ENCODE measurements at places on chromosomes 16 and 17.

- no peak for DNase-seq
Measured at GRCh38 chr17:78915872-78916632, 9.1 kb downstream of the TIMP2 start.

- no peak for DNase-seq
Measured at GRCh38 chr17:1683459-1683858, 1.2 kb downstream of the PRPF8 start.

DNA sequence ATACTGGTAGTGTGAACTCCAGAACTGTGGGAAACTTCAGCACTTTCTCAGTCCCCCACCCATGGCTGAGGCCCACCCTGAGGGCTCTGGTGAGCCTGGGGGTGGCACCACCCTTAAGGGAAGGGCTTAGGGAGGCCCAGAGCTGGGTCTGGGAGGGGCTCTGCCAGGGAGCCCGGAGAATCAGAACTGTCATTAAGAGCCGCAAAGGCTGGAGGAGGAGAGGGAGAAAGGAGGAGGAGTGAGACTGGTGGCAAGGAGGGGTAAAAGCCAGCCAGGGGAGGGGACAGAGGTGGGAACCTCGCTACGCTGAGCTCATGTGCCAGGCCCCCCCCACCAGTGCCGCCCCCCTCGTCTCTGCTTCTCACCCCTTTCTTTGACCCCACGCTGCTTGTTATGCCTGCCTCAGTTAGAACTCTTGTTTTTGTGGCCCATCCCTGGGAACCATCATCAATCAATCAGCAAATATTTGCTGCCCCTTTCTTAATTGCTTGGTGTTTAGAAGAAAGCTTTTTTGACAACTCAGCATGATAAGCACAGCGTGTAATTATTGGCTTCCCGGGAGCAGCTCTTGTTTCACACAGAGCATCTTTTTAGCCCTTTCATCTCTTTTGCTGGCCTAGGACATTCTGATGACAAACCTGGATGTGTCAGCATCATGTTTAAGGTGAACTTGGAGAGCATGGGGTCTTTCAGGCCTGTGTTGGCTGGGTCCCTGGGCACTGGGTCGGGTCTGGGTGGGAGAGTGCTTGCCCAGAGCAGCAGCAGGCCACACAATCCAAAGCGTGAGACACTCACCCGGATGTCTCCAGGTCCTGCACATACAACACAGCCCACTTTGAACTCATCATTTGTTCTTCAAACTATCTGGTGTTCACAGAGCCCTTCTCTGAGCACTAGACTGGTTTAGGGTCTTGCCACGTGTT is 77.7 kb downstream of the NETO2 start:
- DNase-seq, result no peak

GRCh38 chr17:12068946-12069345 is 48.3 kb downstream of the MAP2K4 start:
- no peak for DNase-seq

DNA sequence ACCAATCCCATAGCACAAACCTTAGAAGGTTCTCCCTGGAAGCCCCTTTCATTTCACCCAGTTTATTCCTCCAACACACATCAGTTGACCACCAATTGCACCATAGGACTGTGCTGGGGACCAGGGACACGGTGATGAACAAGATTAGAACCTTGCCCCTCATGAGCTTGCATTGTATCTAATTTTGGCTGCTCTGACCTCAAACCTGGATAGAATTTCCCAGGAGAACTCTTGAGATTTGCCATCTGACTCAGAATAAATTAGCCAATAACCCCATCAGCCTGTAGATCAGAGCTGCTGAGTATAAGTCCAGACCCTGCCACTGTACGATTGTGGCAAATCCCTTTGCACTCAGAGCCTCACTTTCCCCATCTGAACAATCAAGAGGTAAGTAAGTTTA is 52.1 kb downstream of the CDH11 start:
- DNase-seq, result no peak

DNA sequence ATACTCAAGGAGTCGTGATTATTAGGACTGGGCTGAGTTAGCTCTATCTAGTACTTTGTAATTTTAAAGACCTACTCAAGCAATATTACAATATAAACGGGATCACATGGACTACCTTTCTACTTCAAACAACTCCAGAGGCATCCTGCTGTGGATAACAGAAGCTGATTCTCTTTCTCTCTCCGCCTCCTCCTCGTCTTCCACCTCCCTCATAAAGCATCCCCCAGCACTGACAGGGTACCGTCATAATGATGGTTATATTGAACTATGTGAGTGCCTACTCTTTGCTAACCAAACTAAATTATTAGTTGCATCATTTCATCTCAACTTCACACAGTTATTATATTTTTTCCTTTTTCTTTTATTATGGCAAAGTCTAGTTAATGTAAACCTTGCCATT is 165.4 kb upstream of the FOXF1 start:
- no peak for DNase-seq

GRCh38 chr16:72845322-72846020 is 202.5 kb downstream of the ZFHX3 start:
- no peak for DNase-seq

DNA sequence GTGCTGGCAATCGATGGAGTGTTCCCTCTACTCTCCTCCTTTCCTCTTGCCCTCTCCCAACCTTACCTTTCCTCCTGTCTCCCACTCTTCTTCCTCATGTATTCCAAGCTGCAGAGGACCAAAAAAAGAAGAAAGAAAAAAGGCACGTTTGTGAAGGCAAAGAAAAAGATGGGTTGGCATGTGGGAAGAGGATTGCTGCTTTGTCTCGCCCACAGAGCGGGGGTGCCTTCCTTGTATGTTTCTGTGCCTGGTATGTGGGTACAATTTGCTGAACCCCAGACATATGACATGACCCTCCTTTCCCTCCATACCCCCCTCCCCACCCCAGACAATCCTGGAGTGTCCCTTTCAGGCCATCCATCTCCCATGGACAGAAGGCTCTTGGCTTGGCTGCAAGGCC is 13.1 kb upstream of the CTCF start:
- DNase-seq, result no peak

GRCh38 chr17:15092261-15092660 is 172.9 kb downstream of the PMP22 start:
- DNase-seq, result no peak

DNA sequence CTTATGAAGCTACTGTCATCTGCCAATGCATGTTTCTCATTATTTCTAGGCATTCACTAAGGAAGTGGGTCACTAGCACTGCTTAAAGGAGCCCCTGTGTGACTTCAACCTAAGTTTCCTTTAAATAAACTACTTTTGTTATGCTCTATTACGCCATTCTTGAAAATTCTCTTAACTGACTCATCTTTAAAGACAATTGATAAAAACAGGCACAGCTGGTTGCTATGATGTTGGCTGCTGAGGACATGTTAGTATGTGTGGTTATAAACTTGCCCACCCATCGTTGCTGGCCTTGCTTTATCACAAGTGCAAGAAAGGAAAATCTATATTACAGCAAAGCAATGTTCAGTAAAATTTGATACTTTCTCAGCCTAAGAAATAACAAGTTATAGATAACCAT is 75.8 kb upstream of the CNTNAP4 start:
- no peak for DNase-seq

DNA sequence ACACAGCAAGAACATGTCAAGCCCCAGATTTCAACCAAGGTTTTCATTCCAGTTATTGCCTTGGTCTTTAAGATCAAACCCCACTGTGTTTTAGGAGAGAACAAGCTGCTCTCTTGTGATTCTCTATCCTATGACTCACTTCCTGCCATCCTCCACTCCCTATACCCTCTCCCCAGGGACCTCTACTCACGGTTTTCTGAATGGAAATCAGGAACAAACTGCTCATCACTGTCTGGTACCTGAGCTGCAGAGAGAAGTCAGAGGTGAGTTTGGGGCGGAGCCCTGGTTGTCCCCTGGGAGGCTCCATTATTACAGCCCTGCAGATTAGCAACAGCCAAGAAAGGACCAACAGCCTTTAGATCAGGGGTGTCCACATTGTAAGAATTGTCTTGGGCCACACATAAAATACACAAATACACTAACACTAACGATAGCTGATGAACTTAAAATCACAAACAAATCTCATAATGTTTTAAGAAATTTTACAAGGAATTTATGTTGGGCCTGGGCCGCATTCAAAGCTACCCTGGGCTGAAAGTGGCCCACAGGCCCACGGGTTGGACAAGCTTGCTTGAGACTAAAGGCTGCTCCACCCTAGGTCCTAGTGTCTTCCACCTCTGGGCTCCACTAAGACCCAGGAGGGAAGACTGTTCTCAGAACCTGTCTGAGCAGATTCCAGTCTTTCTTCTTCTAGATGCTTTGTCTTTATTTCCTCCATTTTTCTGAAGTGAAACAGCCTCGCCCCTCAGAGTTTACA is 9.7 kb downstream of the ETV4 start:
- DNase-seq, result no peak

- no peak for DNase-seq
Measured at GRCh38 chr16:1781758-1782407, 488 bp downstream of the SPSB3 start.

- DNase-seq, result no peak
Measured at GRCh38 chr16:47028767-47029377, 55.4 kb upstream of the DNAJA2 start.

GRCh38 chr17:80738020-80738808 is 193.6 kb downstream of the RPTOR start:
- DNase-seq, result no peak

GRCh38 chr16:68768771-68769170 is 31.7 kb downstream of the CDH1 start:
- no peak for DNase-seq

GRCh38 chr17:70298929-70299531 is 129.7 kb downstream of the KCNJ2 start:
- no peak for DNase-seq

DNA sequence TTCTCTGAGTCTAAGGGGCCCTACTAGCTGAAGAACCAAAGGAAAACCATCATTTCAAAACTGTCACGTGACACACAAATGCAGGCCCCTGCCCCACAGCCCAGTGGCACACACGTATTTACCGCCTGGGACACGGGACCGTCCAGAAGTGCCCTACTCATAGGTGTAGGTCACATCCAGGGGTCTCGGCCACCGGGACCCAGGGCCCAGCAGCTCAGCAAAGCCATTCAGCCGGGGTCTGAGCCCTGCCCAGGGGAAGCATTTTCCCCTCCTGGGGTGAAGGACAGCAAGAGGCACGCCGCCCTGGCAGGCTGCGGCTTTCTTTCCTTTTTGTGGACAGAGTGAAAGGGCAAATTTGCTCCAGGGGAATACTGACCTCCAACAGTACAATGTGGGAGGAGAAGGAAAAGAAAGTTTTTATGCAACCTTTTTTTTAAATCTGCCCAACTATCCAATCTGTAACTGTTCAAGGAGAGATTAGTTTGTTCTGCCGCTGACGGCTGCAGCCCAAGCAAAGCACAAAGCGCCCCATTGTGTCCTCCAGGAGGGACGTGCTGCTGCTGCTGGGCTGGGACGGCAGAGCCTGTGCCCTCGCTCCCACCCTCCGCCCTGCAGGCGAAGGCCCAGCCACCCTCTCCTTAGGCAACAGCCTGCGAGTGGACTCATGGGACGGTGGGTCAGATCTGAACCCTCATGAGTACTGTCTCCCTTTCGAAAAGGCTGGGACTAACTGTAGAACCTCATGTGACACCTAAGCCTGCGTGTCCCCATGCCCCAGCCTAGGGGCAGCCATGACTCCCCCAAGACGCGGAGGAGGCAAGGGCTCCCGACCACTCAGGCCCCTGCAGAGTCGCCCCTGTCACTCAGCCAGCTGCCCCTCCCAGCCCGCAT is 21.3 kb downstream of the SLC7A5 start:
- DNase-seq, result peak; percentile 73

- DNase-seq, result no peak
Measured at GRCh38 chr17:44314031-44314430, 5.6 kb downstream of the RUNDC3A start.

- no peak for DNase-seq
Measured at GRCh38 chr16:66810391-66810790, 9.0 kb upstream of the TERB1 start.

DNA sequence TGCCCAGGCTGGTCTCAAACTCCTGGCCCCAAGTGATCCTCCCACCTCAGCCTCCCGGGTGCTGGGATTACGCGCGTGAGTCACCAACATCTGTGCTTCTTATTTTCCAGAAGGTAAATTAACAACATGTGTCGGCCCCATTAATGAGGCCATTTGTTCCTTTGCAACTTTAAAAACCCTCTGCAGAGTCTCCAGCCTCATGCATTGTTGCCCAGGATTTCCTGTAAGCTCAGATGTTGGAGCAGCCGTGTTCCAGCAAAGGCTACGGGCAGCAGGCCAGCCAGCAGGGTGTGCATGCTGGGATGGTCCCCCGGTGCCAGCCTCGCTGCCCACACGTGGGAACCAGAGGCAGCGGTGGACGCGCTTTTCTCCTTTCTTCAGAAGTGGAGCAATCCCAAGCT is 19.1 kb upstream of the HEXD start:
- no peak for DNase-seq

DNA sequence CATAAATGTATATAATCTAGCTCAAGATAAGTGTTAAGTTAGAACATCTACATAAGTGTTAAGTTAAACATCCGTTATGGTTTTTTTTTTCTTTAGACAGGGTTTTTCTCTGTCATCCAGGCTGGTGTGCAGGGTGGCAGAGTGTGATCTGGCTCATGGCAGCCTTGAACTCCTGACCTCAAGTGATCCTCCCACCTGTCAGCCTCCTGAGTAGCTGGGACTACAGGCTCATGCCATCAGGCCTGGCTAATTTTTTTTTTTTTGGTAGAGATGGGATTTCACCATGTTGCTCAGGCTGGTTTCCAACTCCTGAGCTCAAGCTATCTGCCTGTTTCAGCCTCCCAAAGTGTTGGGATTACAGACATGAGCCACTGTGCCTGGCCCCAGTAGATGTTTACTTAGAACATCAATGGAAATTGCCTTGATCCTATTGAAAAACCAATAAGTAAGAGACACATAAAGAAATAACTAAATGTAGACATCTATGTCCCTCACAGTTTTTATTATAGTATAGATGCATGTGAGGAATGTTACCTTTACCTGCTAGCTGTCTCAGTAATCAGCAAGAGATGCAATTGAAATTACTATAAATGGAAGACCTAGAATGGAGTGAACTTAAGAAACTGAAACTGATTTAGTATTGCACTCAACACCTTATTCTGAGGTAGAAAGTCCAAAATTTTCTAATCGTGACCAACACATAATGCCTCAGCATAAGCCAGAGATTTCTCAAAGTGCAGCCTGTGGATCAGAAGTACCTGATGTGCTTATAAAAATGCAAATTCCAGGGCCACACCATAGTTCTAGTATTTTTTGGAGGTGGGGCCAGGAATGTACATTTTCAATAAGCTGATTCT is 5.5 kb upstream of the FAM20A start:
- DNase-seq, result peak; percentile 28

DNA sequence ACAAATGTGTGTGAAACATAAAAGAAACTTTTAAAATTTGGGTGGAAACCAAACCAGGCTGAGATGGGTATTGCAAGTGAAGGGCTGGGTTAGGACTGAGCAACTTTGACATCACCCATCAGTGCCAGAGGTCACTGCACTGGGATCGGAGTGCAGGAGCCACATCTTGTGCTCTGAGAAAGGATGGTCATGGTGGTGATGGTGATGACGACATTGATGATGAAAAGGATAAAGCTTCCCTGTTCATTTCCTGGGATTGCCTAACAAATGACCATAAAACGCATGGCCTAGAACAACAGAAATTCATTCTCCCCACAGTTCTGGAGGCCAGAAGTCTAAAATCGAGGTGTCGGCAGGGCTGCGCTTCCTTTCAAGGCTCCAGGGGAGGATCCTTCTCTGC is 324.0 kb downstream of the MAF start:
- DNase-seq, result no peak

- no peak for DNase-seq
Measured at GRCh38 chr17:4160294-4160859, 17.4 kb downstream of the CYB5D2 start.
